EH (cell line): ENCODE measurements at places on chromosomes 5 and 9.
A peak's percentile ranks its signal among the peaks of the same experiment; 100 is the strongest.

DNA sequence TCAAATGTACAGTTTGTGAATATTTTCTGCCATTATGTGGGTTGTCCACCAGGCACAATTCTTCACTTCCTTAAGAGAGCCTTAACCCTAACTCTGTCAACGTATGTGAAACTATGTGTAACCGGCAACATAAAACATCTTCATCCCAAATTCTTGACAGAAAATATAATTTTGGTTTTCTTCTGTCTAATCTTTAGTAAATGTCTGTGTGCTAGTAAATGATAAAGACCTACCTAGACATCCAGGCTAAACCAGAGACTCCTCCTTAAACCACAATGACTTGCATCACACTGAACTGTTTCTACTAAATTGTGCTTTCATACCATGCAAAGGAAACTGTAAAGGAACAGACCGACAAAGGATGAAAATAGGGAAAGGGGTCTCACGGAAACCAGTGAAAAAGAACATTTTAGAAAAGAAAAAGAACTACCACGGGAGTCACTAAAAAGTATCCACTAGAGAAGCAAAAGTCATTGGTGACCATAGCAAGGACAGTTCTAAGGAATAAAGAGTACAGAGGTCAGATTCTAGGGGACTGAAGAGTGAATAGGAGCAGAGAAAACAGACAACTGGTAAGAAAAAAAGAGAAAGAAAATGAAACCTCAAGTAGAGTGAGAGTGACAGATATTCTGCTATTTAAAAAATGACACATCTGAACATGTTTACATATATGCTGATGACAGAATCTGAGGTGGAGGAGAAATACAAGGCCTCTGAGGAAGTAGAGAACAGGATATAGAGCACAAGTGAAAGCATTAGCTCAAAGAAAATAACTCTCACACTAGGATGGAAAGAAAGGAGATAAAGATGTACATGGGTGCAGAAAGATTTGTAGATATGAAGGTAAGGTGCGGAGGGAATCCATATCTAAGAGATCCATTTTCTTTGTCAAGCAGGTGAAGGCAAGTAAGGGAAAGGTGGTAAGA is 49.4 kb downstream of the FNIP1 start:
- peak; percentile 32 for DNase-seq

DNA sequence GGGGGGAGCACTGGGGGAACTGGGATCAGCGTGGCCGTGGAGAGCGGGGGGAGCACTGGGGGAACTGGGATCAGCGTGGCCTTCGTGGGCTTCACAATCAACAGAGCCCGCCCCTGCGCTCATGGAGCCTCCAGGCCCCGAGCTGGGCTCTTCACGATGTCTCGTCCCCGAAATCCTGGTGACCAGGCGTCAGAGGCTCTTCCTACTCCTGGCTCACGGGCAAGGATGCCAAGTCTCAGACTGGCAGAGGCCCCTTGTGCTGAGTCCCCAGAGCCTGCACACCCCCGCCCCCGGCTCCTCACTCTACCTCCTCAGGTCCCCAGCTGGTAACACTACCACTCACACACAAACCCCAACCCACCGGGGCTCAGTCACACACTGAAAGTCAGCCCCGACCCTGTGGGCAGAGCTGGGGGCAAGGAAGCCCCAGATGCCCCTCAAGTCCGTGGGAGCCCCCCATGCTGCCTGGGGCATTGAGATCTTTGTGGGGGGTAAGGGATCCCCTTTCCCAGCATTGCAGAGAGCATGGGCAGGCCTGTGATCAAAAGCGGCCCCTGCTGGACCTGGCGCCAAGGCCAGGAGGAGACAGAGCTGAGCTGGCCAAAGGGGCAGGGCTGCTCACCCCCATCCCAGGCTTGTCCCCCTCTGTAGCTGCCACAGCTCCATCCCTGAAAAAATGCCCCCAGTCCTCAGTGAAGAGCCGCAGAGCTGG is 26.7 kb downstream of the LHX3 start:
- DNase-seq: no peak

DNA sequence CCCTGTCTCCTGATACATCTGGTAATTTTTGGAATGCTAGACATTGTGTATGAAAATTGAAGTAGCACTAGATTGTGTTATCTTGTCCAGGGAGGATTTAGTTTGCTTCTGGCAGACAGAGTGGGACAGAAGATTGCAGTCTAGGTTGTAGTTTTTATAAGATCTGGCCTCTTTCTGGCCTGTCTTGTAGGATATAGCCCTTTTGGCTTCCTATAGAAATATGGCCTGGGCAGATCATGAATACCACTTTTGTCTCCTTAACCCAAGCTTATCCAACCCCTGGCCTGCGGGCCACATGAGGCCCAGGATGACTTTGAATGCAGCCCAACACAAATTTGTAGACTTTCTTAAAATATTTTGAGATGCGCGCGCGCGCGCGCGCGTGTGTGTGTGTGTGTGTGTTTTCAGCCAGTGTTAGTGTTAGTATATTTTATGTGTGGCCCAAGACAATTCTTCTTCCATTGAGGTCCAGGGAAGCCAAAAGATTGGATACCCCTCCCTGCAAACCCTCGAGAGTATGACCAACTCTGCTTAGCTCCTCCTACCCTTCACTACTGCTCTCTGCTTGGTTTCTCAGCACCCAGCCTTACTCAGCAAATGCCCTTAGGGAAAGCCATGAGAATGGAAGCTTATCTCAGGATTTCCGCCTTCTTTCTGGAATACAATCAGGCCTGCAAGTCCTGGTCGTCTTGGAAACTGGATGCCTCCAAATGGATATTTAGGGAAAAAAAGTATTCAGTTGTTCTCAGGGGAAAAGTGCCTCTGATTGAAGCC is 26.5 kb downstream of the ANKRD33B start:
- peak; percentile 91 for DNase-seq

DNA sequence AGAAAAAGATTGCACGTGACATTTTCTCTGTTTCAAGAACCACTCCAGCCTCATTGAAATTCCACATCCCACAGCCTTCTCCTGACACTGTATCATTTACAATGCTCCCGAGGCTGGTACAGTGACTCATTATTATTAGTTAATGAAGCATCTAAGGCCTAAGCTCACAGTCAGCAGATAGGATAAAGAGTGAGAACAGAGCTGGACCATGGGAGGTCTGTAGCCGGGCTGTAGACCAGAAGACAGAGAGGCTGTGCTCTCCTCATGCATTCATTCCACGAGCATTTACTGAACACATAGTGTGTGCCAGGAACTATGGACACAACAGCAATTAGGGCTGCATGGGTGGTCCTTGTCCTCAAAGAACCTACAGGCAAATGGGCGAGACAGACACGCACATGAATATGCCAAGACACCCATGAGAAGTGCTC is 47.3 kb upstream of the GALNT10 start:
- no peak for DNase-seq

GRCh38 chr5:125313555-125313954 is 567.1 kb upstream of the ZNF608 start:
- no peak for DNase-seq

DNA sequence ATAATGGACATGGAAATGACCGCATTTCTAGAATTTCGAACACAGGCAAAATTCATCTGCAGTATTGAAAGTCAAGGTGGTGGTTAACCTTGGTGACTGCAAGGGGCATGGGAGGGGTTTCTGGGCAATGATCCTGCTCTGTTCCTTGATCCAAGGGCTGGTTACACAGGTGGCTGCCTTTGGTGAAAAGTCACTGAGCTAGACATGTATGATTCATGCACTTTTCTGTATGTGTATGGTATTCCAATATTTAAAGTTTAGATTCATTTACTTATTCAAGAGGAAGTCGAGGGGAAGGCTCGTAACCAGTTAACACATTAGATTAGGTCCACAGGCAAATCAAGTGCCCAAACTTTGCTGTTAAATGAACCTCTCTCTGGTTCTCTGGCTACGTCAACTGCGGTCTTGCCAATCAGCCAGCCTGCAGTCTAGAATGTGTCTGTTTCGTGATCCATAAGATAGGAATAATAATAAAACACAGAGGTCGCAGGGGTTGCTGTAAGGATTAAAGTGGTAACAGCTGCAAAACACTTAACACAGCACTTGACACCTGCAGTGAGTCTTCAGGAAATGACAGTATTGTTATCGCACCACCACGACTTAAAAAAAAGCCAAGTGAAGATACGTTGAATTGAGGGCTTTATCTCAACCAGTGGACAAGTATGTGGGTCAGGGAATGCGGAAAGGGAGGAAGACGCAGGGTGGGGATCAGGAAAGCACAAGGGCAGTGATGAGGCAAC is 92.5 kb downstream of the TLE1 start:
- DNase-seq: no peak

DNA sequence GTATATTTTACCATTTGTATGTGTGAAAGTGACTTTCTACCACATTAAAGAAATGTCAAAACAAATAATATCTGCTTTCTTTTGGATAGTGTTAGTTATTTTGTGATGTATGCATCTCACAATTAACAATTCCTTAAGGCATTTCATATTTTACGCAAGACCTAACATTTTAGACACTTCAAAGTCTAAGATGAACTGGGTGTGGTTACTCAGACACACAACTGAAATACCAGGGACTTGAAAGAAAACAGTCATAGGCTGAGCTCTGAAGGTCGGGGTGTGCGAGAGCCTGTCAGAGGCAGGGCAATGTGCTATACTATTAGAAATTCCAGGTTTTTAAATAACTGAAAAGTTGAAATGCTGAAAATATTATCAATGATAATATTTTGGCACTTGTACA is 44.5 kb upstream of the ZNF622 start:
- DNase-seq: no peak

GRCh38 chr9:976258-976942 is at the start of gene DMRT3:
Gene DMRT3 (plus strand): TSS chr9:976655. CDS start chr9:977002, 347 bp downstream.
- DNase-seq: no peak

DNA sequence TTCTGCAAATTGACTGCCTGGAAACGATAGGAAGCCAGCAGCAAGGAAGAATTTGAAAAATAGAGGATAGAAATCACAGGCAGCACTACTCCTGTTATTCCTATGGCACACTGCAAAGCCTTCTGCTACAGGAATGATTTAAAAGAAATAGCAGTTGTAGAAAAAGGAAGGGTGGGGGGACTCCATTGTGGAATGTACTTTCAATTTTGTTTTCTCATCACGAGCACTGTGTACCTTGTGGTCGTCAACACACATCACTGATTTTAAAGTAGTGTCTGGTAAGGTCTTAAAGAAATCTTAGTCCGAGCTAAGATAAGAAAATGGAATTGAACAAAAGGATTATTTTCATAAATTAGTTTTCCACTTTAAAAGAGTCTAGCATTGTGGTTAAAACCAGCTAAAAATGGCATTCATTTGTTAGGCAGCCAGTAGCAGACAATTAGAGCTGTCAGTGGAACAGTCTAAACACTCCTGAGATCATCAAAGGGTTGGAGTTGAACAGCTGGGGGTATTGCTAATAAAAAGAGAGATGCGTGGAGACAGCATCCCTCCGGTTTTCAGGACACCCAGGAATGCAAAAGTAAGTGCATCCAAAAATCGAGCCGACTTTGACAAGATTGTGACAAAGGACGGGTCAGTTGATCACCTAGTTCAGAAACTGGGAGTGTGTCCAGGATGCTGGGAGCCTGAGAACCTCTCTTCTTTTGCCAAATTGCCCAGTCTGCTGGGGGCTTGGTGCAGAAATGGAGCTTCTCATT is 97.8 kb upstream of the WWC1 start:
- DNase-seq: no peak

- DNase-seq: no peak
Measured at GRCh38 chr5:123142206-123142915, 53.3 kb downstream of the PRDM6 start.

DNA sequence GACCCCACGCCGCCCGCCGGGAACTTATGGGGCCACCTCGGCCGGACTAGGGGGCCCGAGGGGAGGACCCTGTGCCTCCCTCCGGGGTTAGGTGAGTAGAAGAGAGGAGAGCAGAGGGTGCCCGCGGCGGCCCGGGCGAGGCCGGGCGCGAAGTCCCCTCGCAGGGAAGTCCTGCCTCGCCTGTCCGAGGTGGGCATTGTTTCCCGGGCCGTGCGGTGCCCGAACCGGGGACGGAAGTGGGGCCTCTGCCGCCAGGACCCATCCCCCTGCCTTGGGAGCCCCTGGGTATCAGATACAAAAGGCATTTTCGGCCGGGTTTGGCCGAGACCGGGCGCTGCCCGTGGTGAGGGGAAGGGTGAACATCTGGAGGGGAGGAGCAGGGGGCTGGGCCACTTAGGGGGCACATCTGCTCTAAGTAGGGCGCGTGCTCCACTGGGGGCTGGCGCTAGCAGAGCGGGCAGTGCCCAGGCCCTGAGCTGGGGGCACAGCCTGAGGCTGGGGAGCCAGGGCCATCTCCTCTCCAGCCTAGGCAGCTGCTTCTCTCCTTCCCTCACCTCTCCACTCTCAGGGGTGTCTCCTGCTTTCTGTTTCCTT is 48.2 kb downstream of the DAB2IP start:
- DNase-seq: no peak

DNA sequence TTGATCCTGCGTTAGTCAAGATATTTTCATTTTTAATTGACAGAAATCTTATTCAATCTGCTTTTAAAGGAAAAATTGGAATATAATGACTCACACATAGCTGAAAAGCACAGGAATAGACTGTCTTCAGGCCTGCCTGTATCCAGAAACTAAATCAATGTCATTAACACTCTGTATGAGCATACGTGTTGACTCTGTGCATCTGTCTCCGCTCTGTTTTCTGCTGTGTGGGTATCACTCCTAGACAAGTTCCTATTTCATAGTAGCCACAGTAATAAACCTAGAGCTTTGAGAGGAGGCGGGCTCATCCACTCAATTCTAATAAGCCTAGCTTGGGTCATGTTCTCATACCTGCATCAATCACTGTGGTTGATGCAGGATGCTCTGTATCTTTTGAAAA is 267.6 kb downstream of the KCTD16 start:
- no peak for DNase-seq

- no peak for DNase-seq
Measured at GRCh38 chr9:112894699-112895098, 4.0 kb upstream of the SLC46A2 start.

- DNase-seq: no peak
Measured at GRCh38 chr9:96617439-96618185, 2.0 kb downstream of the CDC14B start.

DNA sequence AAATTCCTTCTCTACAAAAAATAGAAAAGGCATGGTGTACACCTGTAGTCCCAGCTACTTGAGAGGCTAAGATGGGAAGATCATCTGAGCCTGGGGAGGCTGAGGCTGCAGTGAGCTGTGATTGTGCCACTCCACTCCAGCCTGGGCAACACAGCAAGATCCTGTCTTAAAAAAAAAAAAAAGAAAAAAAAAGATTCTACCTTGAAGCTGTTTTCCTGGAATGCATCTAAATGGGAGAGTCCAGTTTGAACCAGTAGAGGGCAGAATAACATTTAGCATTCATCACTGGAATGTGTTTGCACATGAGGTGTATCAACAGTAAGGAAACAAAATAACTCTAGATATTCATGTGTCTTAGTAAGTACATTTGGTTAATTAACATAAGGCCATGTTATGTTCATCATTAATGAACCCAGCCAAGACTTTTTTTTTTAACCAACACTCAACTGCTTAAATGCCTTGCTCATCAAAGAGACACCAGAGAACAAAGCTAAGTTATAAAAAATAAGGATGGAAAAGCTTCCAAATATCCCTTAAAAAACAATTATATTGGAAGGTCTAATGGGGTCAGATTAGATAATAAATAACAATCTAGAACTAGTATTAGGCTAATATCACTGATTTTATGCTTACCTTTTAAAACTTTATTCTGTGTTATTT is 16.1 kb downstream of the IFNE start:
- peak; percentile 70 for DNase-seq
